Fibroblast of skin of left quadriceps (primary cell): ENCODE measurements at places on chromosomes 6 and 20.

DNA sequence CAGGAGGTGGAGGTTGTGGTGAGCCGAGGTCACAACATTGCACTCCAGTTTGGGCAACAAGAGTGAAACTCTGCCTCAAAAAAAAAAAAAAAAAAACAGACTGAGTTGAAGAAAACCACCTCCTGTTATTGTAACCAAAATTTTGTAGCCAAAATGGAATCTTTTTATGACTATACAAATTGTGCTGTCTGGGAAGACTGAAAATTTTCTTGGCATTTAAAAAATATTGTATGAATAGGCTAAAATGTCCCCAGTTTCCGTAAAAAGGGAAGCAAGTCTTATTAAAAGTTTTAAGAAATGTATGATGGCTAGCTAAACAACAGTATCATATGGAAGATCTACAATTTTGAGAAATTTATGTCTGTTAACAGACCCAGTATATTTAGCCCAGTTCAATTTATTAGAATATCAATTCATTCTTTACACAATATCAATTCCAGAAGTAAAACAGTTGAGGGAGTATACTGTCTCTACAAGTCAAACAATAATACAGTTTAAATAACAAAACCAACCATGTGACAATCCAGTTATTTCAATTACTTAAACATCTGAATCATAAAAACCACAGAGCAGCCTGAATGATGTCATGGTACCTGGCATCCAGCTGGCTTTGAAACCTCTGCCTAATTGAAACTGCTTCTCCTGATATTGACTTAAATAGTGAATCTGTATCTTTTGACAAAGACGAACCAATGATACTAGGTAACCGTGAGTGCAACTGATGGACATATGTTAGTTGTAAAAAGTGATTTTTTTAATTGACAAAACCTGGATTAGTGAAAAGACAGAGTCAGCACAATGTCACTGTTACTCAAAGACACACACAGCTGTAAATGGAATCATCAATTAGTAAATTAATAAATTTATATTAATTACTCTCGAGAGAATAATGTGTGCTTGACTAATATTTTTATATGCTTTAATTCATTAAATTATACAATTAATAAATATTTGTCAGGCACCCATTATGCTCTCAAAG, 166.6 kb upstream of the MARCKS start:
- DNase-seq = peak; percentile 72

GRCh38 chr6:90431576-90431975, 134.9 kb upstream of the BACH2 start:
- DNase-seq = no peak

- no peak for DNase-seq
These were observed 198.1 kb upstream of the NRSN1 start for GRCh38 chr6:23927935-23928334.

DNA sequence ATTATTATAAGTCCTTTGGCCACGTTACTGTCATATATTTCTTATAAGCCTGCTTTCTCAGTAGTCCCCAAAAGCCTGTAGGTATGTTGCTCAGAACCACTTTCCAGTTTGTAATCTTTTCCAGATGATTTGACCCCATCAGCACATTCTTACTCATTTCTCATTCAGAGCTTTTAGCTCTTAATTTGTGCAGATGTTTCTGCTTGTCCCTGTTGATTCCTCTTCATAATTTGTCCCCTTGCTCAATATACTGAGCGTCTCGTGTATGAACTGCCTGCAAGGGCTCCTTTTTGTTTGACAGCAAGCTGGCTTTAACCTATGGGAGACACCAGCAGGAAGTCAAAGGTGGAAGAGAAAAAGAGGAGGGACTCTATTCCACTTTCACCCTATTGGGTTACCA, 733.8 kb upstream of the GJE1 start:
- peak; percentile 30 for DNase-seq

- DNase-seq = no peak
These were observed 47.1 kb upstream of the TBC1D7 start for GRCh38 chr6:13375360-13375878.

- DNase-seq = no peak
These were observed 2.1 kb upstream of the ECHDC1 start for GRCh38 chr6:127345521-127345920.

GRCh38 chr20:42985628-42986027, 204.1 kb downstream of the PTPRT start:
- DNase-seq = no peak

DNA sequence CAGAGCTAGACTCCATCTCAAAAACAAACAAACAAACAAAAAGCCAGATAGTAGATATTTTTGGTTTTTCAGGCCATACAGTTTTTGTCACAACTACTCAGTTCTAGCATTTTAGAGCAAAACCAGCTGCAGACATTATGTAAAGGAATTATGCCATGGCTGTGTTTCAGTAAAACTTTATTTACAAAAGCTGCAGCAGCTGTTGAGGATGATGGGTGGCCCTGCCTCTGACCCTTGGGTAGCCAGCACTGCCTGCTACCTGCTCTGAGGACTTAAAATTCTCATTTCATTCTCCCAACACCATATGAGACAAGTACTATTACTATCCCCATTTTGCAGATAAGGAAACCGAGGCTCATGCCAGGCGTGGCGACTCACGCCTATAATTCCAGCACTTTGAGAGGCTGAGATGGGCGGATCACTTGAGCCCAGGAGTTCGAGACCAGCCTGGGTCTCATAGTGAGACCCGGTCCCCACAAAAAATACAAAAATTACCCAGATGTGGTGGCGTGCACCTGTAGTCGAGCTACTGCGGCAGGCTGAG, 56.3 kb downstream of the RIPOR3 start:
- no peak for DNase-seq

DNA sequence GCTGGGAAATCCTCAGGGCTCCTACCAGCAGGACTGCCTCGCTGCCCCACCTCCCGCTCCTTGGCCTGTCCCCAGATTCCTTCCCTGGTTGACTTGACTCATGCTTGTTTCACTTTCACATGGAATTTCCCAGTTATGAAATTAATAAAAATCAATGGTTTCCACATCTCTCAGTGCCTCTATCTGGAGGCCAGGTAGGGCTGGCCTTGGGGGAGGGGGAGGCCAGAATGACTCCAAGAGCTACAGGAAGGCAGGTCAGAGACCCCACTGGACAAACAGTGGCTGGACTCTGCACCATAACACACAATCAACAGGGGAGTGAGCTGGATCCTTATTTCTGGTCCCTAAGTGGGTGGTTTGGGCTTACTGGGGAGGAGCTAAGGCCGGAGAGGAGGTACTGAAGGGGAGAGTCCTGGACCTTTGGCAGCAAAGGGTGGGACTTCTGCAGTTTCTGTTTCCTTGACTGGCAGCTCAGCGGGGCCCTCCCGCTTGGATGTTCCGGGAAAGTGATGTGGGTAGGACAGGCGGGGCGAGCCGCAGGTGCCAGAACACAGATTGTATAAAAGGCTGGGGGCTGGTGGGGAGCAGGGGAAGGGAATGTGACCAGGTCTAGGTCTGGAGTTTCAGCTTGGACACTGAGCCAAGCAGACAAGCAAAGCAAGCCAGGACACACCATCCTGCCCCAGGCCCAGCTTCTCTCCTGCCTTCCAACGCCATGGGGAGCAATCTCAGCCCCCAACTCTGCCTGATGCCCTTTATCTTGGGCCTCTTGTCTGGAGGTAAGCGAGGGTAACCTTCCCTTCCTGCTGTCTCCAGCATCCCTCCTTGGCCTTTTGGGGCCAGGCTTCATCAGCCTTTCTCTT, at the start of gene CFB:
Gene CFB (plus strand): TSS at position 589 of the 863 bp plus-strand sequence. CDS start 127 bp downstream, at position 716.
- DNase-seq = peak; percentile 40

GRCh38 chr20:50240092-50240491, 49.5 kb downstream of the CEBPB start:
- no peak for DNase-seq

DNA sequence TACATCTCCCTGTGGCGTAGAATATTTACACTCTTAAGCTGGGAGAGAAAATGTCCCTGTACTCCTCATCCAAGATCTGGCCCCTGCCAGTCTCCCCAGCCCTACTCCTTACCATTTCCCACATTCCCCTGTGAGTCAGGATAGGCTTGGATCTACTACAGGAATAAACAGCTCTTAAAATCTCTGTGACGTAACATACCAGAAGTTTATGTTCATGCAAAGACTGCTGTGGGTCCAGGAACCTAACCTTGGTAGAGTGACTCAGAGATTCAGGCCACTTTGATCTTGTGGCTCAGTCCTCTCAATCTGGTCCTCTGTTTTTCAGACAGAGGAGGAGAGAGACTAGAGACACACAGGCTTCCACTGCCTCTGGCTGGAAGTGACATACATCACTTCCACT, 38.5 kb upstream of the GPR6 start:
- no peak for DNase-seq

DNA sequence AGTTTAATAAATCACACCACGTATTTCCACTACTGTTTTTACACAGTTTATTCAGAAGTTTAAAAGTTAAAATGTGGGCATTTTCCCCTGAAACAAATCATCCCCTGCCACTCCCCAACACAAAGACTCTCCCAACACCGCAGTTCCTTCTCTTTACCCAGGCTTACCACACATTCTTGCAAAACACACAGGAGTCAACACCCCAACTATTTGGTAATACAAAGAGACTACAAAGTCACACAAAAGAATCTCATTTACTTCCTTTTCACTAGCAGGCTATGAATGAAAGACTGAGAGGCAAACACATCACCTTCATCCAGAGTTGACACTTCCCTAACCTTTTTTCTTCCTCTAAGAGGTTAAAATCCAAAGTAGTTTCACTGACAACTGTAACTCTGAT, 51.1 kb downstream of the KCTD20 start:
- no peak for DNase-seq

- peak; percentile 79 for DNase-seq
These were observed 359.2 kb downstream of the GJA1 start for GRCh38 chr6:121794630-121795029.

- DNase-seq = no peak
These were observed 99.5 kb downstream of the NCR2 start for GRCh38 chr6:41434803-41435481.

DNA sequence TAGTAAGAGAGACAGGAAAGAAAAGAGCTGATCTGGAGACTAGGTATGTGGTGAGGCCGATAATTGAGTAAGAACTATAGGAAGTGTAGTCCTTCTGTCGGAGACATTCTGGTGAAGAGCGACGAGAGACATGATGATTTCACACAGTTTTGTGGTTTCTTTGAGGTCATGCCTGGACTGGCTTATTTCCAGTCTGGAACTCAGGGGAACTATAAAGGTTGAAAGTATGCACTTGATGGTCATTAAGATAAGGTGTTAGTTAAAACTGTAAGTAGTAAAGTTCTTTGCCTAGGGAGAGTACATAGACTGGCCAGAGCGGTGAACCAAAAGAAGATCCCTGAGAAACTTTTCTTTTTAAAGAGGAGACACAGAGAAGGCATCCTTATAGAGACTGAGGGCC, 68.8 kb downstream of the RFX6 start:
- no peak for DNase-seq

DNA sequence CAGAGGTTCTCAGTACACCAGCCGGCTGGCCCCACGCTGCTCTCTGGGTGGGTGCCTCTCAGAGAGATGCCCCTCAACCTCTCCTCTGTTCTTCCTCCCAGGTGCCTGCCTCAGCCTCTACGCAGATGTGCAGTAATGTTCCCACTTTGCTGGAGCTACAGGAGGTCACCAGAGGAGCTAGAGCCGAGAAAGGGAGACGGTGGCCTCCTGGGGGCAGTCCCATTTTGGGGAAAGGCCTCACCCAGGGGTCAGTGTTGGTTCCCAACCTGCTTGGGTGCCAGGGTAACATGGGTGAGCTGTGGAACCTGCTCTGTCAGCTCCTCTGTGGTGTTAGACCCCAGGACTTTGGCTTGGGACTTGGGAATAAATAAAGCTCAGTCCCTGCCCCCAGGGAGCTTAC, 145.3 kb upstream of the MLN start:
- DNase-seq = no peak

- peak; percentile 79 for DNase-seq
These were observed 8.4 kb downstream of the TPBG start for GRCh38 chr6:82371799-82372546.

DNA sequence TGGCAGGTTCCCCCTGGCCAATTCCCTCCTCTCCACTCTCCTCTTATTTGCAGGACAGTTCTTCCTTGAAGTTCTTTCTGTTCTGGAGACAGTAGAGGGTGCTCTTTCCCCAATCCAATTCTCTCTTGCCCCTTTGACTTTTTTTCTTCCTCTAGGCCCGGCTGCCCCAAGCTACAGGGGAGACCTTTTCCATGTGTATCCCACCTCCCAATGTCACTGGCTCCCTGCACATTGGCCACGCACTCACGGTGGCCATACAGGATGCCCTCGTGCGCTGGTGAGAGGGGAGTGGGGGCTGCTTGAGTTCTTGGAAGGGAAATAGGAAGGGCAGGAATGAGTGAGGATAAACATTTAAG, 1.5 kb downstream of the VARS2 start:
- peak; percentile 54 for DNase-seq

GRCh38 chr6:2616811-2617210, 133.9 kb downstream of the MYLK4 start:
- no peak for DNase-seq

DNA sequence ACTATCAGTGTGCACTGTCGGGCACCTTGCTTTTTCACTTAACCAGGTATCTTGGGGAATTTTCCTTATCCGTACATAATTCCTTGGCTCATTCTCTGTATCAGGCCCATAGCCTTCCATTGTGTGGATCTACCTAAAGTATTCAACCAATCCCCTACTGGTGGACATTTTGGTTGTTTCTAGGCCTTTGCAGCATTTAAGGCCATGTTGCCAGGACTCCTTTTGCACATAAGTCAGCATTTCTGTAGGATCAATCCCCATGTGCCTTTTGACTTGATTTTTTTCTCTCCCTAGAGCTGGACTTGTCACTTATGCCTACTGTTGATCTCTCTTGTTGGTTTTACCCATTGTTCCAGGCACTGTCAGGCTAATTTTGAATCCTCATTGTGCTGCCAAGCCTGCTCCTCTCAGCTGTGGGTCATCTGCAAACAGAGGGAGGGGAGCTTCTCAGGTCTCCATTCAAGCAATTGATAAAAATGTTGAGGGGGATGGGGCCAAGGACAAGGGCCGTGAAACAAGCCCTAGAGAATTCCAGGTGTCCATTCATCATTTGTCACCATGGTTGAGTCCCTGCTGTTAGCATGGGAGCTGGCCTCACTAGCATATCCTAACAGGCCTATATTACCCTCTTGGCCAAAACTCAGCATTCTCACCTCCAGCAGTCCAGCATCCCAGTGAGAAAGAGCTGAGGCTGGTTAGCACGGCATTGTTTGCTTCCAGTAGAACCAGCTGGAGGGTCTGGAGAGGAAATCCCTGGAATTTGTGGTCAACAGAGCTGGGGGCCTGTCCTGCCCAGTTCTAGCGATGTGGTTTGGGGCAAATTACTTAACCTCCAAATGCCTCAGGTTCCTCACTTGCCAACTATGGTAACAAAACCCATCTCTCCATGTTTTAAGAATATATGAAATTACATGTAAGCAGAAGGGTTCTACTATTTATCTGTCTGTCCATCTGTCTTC, 178.4 kb downstream of the MRPL14 start:
- peak; percentile 47 for DNase-seq

DNA sequence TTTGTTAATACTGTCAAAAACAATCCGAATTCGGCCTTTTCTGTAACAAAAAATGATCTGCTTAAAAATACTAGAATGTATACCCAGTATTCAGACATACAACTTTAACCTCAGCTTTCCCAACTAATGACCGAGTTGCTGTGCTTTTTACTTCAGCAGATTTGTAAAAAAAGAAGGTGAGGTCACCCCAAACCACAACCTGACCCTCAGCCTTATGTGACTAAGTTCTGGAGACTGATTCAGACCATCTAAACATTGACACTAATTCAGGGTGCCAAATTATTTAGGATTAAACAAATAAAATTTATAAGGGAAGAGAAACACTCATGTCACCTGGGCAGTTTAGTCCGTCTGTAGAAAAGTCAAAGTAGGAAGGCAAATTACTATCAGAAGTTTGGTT, 7.7 kb downstream of the CCN6 start:
- no peak for DNase-seq

GRCh38 chr20:47061549-47061948, 166.9 kb downstream of the EYA2 start:
- no peak for DNase-seq

GRCh38 chr6:50145125-50145524, 95.4 kb upstream of the DEFB112 start:
- DNase-seq = no peak
